Anterior cingulate cortex (tissue), 58 donors: ENCODE measurements at places on chromosomes 6 and 20.

DNA sequence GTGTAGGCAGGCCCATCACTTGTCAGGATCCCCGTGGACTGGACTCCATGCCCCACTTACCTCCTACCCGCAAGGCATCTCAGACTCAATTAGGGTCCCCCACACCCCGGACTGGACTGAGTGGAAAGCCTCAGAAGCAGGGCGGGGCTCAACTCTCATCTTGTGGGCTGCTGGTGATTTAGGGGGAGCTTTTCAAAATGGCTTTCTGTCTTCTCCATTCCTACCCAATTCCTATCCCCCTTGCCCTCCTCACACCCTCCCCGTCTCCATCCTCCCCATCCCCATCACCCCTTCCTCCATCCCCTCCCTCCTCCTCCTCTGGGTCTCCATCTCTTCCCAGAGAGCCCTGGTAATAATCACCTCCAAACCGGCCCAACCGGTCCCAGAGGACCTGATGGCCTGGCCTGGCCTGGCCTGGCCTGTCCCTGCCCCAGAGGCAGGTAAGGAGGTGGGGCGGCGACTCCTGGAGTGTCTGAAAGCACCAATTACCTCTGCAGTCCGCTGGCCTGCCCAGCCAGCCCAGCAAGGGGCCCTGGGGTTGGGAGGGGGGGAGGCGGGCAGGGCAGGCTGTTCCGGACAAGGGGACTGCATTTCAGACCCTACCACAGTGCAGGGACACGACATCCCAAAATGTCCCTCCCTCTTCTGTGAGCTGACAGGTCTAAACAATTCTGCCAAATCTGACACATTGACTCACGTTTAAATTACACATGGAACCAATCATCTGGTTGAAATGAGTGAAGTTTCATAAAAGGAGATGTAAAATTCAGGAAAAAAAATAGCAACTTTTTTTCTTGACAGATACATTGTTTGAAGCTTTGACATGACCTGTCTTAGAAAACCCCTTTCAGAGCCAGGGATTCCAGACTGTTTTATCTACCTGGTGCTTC is 24.8 kb downstream of the MAFB start:
- no peak for DNase-seq

GRCh38 chr6:131292145-131292938 is 157.1 kb downstream of the AKAP7 start:
- no peak for DNase-seq

DNA sequence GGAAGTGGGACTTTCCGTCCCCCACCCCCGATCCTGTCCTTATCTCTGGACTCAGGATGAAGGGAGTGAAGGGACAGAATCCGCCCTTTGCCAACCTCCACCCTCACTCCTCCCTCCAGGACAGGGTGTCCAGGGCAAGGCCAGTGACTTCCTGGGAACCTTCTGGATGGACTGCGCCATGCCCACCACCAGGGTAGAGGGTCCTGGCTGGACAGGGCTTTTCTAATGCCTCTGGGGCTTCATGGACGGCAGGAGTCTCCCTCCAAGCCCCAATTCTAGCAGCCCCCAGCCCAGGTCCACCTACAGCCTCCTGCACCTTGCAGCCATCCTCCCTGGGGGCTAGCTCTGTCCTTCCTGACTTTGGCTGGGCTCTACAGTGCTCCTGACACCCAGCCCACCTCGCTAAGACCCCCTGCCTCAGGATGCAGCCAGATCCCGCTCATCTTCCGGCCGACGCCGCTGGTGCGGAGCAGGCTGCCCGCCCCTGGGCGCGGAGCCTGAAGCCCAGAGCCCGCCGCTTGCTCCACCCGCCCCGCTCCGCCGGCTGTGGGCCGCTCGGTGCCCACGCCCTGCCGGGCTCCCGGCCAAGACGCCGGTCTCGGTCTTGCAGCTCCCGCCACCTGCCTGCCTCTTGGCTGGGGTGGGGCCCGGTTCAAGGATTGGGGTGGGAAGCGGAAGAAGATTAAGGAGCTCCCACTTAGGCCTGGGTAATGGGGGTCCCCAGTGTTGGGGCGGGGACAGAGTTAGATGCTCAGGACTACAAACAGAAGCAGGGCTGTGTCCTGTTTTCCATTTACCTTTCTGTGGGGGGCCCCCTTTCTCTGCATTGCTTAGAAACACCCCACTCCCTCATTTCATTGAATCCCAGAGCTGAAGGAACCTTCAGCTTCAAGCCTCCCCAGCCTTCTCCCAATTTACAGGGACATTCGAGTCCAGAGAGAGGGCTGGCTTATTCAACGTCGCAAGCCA is 72.8 kb downstream of the MDGA1 start:
- no peak for DNase-seq

DNA sequence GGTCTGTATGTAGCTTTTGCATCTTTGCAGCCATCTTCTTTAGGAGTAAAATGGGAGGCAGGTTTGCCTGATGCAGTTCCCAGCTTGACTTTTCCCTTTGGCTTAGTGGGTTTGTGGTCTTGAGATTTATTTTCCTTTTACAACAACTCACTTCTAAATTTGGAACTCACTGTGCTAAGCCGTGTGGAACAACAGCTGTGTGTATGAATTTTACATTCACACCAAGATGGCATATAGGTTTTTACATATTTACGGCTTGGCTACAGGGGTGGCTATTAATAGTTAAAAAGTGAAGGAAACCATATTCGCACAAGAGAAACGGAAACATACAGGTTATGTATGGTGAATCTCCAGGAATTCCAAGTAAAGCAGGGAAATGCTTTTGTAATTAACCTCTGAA is 2.5 kb downstream of the TTLL2 start:
- DNase-seq = no peak

- DNase-seq = no peak
These were observed 100.9 kb upstream of the PMEPA1 start for GRCh38 chr20:57810511-57811373.

GRCh38 chr6:6946206-6947155 is 161.3 kb upstream of the RREB1 start:
- no peak for DNase-seq

- no peak for DNase-seq
These were observed 236.8 kb upstream of the RREB1 start for GRCh38 chr6:6870921-6871320.

DNA sequence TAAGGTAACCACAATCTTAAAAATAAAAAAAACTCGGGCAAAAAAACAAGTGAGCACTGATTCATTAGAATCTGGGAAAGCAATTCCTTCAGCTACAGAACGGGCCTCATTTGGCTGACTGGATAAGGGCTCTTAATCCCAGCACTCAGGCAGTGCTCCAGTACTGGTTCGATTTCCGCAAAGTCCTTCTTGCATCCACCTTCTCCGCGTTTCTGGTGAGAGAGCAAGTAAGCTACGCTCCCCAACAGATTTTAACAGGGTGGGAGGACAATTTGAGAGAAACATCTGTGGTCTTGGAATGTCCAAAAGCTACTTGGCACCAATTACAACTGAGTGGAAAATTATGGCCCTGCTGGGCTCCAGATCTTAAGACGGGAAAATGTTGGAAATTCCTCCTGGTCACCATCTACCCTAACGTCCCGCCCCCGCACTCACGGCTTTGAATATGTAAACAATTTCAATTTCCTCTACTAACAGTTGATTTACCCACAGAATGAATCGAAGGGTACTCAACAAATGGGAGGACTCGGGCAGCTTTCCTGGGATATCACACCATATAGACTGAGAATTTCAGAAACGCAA is 18.1 kb upstream of the ZSCAN9 start:
- no peak for DNase-seq

DNA sequence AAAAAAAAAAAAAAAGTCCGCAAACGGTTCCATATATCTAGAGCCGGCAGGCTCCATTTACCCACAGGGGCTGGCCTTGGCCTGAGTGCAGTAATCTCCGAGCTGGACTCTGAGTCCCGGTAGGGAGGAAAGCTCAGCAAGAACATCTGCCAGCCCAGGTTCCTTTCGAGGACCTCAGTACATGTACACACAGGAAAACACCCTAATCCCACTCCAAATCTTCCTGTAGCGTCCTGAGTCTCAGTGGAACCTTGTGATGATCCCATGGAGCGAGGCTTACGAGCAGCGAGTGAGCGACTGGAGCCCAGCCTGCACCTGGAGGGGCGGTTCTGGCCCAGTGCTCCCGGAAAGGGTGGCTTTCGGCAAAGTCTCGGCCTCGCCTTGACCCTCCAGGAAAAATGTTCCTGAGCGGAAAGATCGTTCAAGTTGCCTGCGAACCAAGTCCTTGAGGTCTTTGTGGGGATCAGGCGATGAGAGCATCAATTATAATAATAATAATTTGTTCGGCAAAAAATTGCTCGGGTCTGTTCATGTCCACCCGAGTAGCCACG is 32.1 kb downstream of the PRSS16 start:
- no peak for DNase-seq

GRCh38 chr6:102381203-102381602 is 987.7 kb downstream of the GRIK2 start:
- no peak for DNase-seq

DNA sequence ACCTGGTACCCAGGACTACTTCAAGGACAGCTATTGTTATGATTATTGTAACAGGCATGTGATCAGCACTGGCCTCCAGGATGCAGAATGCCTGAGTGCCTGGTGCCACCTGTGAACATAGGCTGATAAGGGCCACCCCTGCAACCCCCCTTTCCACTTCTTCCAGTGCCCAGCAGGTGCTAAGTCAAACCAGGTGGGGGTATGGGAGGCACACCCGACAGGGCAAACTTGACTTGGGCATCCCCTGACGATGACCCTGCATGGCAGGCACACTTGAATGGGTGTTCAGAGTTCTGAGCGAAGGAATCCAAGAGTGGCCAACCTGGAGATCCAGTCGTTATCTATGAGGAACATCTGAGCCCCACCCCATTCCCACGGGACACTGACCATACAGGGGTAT is 3.4 kb downstream of the ADA start:
- DNase-seq = no peak

GRCh38 chr6:11767978-11768756 is 10.4 kb downstream of the ADTRP start:
- DNase-seq = no peak

- DNase-seq = no peak
These were observed 17.9 kb upstream of the TRIM26 start for GRCh38 chr6:30231067-30231466.

DNA sequence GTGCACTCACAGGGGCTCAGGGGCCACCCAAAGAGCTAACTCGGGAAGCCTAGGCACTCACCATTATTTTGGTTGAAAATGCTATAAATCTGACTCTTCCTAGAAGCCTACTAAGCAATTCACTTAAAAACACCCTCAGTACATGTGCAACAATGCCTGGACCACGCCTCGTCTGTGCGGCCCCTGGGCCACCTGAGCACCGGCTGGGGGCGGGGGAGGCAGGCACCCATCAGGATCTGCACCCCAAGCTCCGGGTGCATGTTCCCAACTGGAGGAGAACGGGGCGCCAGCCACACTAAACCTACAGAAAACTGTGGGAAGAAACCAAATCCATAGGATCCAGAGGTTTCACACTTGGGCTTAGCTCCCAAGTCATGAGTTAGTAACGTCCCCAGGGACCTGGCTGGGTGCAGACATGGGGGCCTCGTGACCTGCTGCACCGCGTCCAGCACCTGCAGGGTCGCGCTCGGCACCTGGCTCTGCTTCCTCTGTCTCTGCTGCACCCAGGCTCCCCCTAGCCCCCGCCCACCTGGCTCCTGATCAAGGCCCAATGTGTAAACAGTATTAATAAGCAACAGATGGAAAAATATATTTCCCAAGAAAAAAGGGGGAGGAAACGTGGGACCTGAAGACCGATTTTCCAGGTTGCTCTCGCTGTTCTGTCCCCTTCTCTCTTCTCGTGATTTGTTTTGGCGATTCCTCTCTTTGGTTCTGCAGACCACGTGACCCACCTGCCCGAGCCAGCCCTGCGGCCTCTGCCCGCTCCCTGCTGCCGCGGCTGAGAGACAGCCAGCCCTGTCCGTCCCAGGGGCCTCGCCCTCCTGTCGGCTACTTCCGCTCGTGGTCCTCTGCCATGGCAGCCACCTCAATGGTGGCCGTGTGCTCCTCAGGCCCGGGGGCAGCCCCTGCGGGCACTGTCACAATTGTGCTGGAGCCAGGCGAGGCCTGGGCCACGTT is 15.5 kb upstream of the HELZ2 start:
- DNase-seq = no peak

- no peak for DNase-seq
These were observed 195.2 kb upstream of the SLC24A3 start for GRCh38 chr20:19017104-19017690.

- DNase-seq = no peak
These were observed 10.8 kb upstream of the RNF24 start for GRCh38 chr20:4026093-4026601.

- no peak for DNase-seq
These were observed 8.9 kb upstream of the TBCC start for GRCh38 chr6:42754759-42755158.

- peak; percentile 82 for DNase-seq
These were observed 89.1 kb upstream of the PHACTR3 start for GRCh38 chr20:59515013-59515905.

DNA sequence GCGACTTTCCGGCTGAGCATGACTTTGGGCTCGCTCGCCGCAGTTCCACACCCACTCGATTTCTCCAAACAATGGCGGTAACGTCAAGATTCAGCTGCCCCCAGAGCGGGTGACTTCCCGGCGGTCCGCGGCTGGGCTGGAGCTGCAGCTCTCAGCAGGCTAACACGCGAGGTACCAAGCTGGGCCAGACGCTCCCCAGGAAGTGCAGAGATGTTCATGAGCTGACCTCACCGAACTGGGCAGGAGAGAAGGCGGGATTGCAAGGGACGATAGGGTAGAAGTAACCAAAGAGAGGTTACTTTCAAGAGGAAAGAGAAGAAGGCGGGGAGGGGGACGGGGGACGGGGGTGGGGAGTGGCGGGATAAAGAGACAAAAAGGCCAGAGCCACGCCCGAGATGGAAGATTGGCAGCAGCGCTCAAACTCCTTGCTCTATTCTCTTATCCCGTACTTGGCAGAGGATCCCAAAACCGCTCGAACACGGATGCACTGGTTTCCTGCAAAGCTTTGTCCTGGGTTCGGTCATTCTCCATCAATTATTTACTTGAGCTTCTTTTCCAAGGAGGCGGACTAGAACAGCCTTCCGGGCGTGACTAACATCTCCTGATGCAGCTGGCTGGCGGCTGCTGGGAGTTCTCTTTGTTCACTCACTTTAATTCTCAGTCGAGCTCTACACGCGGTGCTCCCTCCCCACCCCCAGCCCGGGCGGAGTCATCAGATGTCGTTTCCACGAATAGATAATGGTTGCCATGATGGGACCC is at the start of gene MTCL3:
MTCL3 (minus strand) TSS at position 626 of the 759 bp plus-strand sequence.
- DNase-seq = peak; percentile 46
